Activated effector memory CD4-positive, alpha-beta T cell treated with anti-CD3 and anti-CD28 coated beads, Interleukin-2, amount 50 U/mL, for 16 hours (primary cell): ENCODE measurements at places on chromosomes 2 and 18.

- peak; percentile 83 for DNase-seq
Observed at GRCh38 chr2:85852937-85853498, 35.8 kb downstream of the ST3GAL5 start.

DNA sequence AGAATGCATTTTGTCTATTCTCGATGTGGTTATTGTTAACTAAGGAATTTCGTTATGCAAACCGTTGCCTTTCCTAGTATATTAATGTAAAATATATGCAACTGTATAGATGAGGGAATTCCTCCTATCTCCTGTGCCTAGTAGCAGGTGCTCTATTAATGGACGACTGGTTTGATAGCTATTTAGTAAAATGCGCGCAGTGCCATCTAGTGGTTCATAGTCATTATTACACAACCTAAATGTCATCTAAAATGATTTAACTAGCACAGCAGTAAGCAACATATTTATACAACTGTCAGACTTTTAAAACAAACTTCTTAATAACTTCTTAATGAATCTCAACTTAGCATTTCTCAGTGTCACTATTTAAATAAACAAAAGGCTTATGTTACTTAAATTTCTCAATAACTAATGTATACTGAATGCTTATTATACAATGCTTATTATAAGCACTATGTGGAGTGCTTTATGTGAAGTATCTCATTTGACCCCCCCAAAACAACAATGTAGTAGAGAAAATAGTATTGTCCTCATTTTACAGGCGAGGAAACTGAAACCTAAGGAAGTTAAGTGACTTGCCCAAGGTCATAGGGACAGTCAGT, 77.9 kb downstream of the DTNA start:
- DNase-seq, result no peak

GRCh38 chr18:79366177-79367094, 29.3 kb upstream of the NFATC1 start:
- DNase-seq, result no peak

GRCh38 chr2:179746981-179747380, 114.4 kb downstream of the ZNF385B start:
- no peak for DNase-seq

GRCh38 chr2:96083989-96084857, 32.1 kb downstream of the ADRA2B start:
- peak; percentile 44 for DNase-seq

GRCh38 chr18:43587538-43588153, 310.4 kb upstream of the SYT4 start:
- no peak for DNase-seq

DNA sequence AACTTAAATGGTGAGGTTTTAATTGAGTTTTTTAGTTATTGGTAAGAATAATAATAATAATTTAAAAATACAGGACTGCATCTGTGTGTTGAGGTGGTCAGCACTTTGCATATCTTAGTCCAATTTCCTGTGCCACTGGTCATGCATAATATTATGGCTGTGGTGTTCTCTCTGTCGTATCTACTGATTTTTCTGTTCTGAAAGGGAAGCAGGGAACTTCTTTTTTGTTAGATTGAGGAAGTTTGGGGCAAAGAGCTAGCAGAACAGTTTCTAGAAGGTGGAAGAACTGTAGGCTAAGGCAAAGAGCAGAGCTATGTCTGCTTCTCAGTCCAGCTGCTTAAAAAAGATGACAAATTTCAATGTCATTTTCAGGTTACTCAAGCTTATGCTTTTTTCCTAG, 74.3 kb downstream of the XRCC5 start:
- DNase-seq, result no peak

GRCh38 chr2:128310761-128311160, 7.9 kb downstream of the HS6ST1 start:
- peak; percentile 36 for DNase-seq

GRCh38 chr2:157691131-157691530, 62.5 kb upstream of the ACVR1C start:
- no peak for DNase-seq

DNA sequence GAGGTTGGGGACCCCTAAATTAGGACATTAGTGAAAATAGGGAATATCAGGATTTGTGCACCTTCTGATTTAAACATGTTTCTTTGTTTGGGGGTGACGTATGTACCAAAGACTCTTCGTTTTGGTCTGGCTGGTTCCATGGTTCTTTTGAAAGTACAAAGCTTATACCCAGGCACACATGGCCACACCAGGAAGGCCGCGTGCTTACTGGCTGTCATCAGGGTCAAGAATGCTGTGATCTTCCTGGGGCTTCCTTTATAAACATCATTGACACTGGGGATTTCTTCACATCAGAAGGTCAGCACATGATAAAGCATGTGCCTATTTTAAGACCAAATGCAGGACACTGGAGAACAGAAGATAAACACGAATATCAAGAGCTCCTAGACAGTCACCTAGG, 230.6 kb upstream of the ID2 start:
- no peak for DNase-seq

DNA sequence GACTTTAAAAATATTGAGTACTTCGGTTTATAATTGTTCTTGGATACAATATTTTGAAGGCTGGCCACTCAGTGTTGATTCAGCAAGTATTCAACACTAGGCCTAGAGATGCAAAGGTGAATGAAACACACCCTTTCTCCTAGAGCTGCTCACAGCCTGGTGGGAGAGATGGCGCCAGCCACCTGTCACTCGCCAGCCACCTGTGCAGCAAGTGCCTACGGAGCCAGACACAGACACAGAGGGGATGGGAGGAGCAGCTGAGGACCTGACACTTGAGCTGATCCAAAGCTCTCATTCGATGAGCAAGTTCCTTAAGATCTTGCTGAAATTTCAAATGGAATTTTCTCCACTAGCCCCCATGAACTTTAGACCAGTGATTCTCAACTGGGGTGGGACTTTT, 151.1 kb upstream of the RIOK3 start:
- no peak for DNase-seq

- DNase-seq, result no peak
Observed at GRCh38 chr2:41475959-41476358, 571.9 kb upstream of the PKDCC start.

- no peak for DNase-seq
Observed at GRCh38 chr18:79733135-79733701, 53.6 kb downstream of the CTDP1 start.
